Stimulated activated CD4-positive, alpha-beta T cell treated with anti-CD3 and anti-CD28 coated beads, Interleukin-1b, Interleukin-23, amount 100 ng/mL, for 48 hours (primary cell): ENCODE measurements at places on chromosomes 16 and 17.

GRCh38 chr16:58661199-58661830 is 23.3 kb downstream of the SLC38A7 start:
- peak; percentile 9 for DNase-seq

DNA sequence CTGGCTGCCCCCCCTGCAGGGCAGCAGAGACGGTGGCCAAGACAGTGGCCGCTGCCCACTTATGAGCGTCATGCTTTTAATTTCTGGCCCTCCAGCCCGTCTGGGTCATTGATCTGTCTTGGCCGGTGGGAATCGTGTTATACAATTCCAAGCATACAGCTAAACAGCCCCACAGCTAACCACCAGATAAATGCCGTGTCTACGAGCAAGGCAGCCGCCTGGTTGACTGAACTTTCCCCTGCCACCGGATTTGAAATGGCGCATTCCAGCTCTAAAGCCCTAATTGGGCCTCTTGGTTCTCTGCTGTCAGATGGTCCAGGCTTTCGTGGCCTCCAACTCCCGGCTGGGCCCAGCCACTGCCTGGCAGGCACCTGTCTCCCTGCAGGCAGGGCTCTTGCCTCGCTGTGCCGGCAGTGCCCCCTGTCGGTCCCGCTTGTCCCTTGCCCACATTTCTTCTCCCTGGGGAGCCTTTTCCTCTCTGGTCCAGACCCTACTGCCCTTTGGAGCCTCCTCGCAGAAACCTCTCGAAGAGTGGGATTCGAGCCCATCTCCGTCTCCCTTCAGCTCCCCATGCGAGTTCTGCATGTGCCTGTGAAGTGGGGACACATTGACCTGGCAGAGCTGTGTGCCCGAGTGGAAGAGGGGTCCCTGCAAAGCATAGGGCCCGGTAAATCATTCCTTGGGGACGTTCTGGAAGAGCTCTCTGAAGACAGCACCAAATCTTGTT is 1.8 kb upstream of the RBFOX3 start:
- DNase-seq, result peak; percentile 64

DNA sequence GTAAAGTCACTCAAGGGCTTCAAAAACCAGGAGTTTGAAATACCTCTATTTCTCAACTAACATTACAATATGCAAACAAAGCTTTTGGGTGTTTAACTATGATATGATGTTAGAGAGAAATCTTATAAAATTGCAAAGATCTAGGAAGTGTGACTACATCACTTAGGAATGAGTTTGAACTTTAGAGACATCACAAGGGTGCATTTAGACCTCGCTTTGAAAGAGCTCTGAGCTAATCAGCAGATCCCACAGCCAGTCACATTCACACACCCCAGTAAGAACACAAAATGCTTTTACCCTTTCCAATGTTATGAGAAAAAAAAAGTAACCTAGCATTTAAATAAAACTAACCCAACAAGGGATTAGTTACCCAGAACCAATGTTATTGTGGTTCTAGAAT is 45.2 kb downstream of the HYDIN start:
- DNase-seq, result no peak

DNA sequence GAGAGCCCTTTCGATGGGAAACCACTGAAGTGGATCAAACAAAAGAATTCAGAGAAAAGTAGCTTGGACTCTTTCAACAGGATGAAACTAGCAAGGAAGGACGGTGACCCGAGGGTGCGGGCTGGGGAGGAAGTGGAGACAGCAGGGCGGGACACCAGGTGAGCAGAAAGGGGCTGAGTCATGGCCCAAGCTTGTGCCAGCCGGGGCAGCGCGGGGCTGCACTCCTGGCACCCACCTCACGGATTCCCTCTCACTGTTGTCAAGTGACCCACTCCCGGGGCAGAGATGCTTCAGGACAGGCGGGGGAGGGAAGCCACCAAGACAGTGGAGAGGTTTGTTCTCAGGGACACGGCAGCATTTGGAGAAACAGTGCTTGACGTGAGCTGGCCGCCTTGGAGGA is 10.7 kb upstream of the RNF222 start:
- DNase-seq, result no peak

DNA sequence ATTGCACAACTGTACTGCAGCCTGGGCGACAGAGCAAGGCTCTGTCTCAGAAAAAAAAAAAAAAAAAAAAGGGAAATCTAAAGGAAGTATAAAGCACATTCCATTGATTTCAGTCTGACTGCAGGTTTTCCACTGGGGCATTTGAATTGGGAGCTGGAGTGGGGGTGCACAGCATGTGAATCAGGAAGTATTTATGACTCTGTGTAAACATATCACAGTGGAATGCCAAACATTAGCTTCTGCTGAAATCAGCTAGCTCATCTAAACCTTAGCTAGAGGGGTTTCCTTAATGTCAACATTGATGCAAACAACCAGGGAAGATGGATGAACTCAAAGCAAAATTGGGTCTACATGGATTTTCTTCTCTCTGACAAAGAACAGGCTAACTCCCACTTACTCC is 641.0 kb upstream of the EEF2KMT start:
- DNase-seq, result no peak

DNA sequence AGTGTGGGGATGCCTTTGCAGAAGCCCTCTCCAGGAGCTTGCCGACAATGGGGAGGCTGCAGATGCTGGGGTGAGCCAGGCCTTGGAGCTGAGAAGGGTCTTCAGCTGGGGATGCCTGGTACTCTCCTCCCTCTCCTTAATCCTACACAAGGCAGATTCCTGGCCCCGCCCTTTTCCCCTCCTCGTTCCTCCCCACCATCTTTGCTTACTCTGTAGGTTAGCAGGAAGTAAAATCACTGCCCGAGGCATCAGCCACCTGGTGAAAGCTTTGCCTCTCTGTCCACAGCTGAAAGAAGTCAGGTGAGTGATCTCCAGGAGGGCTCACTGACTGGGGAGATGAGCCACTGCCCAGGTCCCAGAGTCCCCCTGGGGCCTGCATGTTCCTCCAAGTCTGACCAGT is 38.7 kb downstream of the NLRC5 start:
- DNase-seq, result no peak

- DNase-seq, result peak; percentile 96
Measured at GRCh38 chr17:18158022-18158600, 25.5 kb upstream of the ALKBH5 start.

DNA sequence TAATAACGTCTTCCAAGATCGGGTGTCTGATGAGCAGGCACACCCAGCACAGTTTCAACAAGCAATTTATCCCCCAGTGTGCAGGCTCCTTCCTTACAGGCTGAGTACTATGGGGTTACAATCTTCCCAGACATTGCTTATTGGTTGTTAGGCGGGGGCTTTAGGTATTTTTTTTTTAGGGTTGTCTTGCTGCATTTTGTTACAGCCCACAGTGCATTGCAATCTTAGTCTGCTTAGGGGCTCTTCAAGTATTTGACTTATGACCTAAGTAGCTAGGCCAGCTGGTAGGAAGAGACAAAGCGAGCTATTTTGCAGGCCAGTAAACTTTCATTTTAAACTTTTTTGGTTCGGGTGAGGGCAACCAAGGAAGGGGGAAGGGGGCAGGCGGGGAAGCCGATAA is 5.8 kb downstream of the PLD6 start:
- DNase-seq, result no peak

DNA sequence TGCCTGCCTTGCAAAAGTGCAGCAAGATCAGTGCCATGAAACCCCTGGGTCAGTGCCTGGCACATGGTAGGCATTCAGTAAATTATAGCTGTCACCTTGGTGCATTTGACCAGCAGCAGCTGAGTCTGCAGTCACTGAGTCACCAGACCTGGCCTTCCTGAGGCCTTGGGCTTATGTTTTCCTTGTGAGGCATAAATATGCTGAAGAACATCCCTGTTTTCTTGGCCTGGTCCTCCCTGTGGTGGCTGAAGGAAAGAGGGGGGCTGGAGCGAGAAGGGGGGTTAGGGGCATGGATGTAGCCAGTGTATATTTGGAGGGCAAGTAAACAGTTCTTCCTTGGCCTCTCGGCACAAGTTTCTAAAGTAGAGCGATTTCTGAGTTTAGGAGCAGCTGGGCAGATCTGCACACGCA is 26.5 kb downstream of the EPN2 start:
- no peak for DNase-seq

DNA sequence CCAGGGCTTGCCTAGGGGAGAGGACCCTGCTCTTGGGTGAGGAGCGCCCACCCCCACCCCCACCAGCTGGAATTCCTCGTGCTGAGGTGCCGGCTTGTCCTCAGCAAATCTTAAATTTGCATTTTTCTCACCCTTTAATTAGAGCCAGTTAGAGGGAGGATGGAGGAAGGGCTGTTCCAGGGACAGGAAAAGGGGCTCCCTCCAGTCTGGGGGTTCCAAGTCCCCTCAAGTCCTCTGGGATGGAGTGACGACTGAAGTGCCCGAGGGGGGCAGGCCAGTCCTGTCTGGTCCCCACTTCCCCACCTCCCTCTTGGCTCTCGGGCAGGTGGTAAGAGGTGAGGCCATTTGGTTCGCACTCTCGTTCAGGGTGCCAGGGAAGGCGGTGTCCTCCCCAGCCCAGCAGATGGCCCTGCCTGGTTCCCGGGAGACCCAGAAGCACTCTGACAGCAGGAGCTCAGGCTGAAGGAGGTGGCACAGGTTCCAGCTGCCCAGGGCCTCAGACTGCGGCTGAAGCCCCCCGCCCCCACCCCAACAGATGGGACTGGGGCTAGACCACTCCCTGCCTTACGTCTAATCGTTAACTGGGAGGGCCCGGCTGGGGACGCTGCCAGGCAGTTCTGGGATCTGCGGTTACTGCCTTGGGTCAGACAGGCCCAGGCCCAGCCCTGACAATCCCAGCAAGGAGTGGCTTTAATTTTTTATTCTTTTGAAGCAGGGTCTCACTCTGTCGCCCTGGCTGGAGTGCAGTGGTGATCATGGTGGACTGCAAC is 2.2 kb downstream of the RAB26 start:
- no peak for DNase-seq

- DNase-seq, result peak; percentile 48
Measured at GRCh38 chr16:68356249-68356918, 45.6 kb downstream of the PRMT7 start.

- DNase-seq, result no peak
Measured at GRCh38 chr16:70162041-70162451, 11.5 kb upstream of the CLEC18C start.

DNA sequence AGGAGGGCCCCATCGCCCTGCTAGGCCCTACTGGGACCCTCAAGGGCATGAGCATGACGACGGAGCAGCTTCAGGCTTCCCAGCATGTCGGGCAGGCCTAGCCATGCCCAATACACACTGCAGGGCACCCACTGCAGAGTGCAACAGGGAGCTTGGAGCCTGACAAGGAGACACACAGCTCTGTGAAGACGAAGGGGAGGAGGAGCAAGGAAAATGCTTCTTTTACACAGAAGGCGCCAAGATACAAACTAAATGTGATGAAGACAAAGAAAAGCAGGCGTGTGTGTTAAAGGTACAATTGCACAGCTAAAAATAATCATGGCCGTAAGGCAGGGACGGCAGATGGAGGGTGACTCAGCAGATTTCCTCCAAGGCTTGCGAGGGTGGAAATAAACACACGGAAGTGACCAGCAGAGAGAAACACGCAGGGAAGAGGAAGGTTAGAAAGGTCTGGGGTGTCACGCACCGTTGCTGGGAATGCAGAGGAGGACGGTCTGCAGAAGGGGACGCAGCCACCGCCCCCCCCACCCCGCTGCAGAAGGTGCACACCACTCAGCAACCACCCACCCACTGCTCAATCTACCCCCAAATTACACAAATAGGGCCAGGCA is 108.5 kb downstream of the ZNF778 start:
- no peak for DNase-seq

DNA sequence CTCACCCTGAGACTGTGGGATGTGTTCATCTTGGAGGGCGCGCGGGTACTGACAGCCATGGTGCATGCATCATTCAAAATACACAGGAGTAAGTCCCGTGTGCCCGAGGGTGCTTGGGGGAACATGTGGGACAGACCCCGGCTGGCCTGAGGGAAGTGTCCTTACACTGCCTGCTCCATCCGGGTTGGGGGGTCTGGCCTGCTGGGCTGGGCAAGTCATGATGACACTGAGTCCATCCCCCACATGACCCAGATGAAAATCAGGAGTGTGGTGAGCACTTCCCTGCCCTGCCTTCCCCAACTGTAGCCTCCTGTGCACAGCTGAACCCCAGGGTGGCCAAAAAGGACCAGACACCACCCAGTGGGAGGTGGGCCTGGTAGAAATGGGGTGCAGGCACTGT is 10.8 kb downstream of the TBC1D26 start:
- DNase-seq, result no peak

DNA sequence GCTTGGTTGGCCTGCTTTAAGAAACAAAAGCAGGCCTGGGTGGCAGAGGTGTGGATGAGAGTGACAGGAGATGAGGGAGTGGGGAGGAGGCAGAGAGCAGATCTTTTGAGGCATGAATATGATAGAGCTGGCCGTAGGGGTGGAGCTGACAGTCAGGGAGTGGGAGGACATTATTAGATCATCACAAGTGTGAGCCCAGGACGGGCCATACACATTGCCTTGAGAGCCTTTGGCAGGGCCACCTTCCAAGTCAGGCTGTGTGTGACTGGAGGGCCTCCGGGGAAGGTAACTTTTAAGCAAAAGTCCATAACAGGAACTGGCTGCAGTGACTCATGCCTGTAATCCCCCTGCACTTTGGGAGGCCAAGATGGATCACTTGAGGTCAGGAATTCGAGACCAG is 26.3 kb downstream of the GINS3 start:
- no peak for DNase-seq

GRCh38 chr16:3907586-3907985 is 27.1 kb upstream of the CREBBP start:
- DNase-seq, result no peak

DNA sequence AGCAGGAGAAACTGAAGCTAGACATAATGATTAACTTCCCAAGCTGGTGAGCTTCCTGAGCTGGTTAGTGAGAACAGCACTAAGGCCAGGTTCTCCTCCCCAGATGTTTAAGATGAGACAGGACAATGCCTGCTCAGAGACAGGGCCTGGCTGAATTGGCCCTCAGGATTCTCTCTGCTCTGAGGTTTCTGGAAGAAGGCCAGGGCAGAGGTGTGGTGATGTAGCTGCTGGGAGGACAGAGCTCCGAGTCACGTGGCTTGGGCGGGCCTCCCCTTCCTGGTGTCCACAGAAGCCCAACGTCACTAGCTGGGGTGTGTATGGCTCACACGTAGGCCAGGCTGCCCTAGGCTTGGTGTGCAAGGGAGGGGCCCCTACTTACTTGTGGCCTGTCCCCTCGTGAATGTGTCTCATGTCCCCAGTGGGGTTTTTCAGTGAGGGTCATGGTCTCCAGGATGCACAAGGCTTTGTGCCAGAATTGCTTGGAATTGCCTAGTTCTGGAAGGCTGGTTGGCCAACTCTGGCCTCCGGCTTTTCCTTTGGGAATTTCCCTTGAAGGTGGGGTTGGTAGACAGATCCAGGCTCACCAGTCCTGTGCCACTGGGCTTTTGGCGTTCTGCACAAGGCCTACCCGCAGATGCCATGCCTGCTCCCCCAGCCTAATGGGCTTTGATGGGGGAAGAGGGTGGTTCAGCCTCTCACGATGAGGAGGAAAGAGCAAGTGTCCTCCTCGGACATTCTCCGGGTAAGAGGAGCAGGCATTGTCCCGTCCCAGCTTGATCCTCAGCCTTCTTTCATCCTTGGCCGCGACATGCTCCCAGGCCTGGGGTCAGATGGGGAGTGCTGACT is 3.4 kb downstream of the NOD2 start:
- DNase-seq, result peak; percentile 67
